ENCODE measurements at places on chromosomes 7 and 10. TPM values are rescaled to one million over a fixed set of nuclear protein-coding genes. Genes with fewer than 3 reads are reported as not detected.

DNA sequence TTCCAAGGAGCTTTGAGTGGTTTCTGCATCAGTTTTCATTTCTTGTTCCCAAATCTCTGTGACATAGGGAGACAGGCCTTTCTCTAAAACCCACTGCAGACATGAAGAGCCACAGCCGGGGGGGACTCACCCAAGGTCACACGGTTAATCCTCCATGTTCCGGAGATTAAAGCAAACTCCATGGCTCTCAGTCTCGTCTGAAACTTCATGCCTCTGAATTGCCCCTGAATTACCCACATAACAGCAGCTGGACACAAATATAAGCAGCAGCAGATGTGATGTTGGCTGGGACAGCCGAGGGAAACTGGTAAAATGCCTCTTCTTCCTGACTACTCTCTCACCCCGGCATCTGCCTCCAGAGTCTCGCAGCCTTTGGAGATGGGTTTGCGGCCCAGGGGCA is 402.2 kb downstream of the DNAJB6 start:
- no peaks in the 10 kb centered on the region for H3K36me3 ChIP-seq
- no peak overlapping the region for H3K4me3 ChIP-seq
- H3K4me1 ChIP-seq = no peaks in the 10 kb centered on the region
- no peak for DNase-seq
- H3K27ac ChIP-seq = no peak overlapping the region

GRCh38 chr7:129969881-129970446 is 17.2 kb upstream of the UBE2H start:
- H3K36me3 ChIP-seq = no peaks in the 10 kb centered on the region
- H3K27me3 ChIP-seq = no peaks in the 10 kb centered on the region
- no peak overlapping the region for H3K4me3 ChIP-seq
- no peaks in the 10 kb centered on the region for H3K4me1 ChIP-seq

DNA sequence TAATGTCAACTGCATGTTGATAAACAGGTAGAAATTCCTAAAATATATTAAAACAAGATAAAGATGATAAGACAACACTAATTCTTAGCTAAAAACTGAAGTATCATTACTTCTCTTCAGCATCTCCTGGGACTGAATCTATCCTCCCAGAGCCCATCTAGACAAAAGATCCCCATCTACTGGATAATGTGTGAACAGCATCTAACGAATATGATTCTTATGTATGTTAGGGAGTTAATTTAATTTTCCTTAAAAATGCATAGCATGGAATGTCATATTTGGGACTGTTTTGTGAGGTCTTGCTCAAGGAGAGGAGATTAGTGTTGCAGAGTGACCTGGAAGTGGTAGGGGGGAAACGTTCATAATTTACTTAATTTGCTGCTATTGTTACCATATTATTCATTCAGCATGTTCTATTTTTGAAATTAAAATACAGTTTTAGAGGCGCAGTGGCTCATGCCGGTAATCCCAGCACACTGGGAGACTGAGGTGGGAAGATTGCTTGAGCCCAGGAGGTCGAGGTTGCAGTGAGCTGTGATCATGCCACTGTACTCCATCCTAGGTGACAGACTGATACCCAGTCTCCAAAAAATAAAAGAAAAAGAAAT is 305.1 kb upstream of the CSTF2T start:
- no peak for DNase-seq
- H3K4me3 ChIP-seq = no peak overlapping the region
- no peaks in the 10 kb centered on the region for H3K4me1 ChIP-seq
- H3K27me3 ChIP-seq = no peaks in the 10 kb centered on the region
- no peak overlapping the region for H3K27ac ChIP-seq

DNA sequence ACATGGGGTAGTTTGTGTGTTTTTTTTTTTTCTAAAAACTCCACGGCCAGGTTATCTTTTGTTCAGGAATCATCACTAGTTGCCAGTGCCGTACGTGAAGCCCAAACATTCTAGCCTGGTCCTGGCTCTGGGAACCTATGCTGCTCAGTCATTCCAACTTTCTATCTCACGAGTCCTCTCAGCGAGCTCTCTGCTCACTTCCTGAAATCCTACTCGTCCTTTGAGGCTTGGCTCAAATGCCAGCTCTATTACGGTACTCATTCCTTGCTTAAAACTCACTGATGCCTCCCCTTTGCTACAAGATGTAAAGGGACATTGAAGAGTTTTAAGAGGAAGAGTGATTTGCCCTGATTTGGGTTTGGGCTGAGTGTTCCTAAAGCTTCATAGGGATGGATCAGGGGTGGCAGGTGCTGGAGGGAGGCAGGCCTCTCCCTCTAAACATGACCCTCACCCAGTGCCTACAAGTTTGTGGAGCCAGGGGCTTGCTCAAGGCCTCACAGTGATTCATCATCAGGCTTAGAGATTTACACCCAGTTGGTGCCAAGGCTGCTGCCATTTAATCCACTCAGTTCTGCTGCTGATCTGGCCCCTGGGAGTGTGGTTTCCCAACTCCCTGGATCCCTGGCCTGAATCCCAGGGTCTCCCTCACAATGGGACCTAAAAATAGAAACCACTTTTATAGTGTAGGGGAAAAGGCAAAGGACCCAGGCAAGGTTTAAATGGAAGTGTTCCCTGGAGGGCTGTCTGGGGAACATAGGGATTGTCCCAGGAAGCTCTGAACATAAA is 46.1 kb upstream of the R3HCC1L start:
- H3K36me3 ChIP-seq = no peaks in the 10 kb centered on the region
- H3K27ac ChIP-seq = no peak overlapping the region
- no peak overlapping the region for H3K4me3 ChIP-seq
- H3K27me3 ChIP-seq = peaks cover 2% of the 10 kb centered on the region
- no peaks in the 10 kb centered on the region for H3K4me1 ChIP-seq
- no peak for DNase-seq

- no peak overlapping the region for H3K27ac ChIP-seq
- no peak for DNase-seq
- peaks cover 10% of the 10 kb centered on the region for H3K4me1 ChIP-seq
- H3K27me3 ChIP-seq = peaks cover 10% of the 10 kb centered on the region
Measured at GRCh38 chr10:73262880-73263555, 10.6 kb upstream of the MRPS16 start.

DNA sequence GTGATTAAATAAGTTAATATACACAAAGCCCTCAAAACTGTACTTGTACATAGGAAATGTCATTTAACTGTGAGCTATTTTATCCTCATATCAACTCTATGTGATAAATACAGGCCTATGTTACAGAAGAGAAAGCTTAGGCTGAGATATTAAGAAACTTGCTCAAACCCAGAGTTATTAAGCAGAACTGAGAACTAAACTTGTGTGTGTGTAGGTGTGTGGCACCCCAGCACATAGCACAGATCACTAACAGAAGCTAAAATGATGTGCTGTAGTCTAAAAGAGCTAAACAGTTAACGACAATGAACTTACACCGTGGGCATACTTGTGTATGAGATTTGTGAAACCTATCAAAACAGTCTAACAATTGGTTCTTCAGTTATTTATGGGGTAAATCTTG is 34.5 kb downstream of the MTPN start:
- H3K4me1 ChIP-seq = peaks cover 20% of the 10 kb centered on the region
- no peaks in the 10 kb centered on the region for H3K27me3 ChIP-seq
- no peak overlapping the region for H3K27ac ChIP-seq
- DNase-seq = no peak
- peaks cover 11% of the 10 kb centered on the region for H3K36me3 ChIP-seq
- no peak overlapping the region for H3K4me3 ChIP-seq

DNA sequence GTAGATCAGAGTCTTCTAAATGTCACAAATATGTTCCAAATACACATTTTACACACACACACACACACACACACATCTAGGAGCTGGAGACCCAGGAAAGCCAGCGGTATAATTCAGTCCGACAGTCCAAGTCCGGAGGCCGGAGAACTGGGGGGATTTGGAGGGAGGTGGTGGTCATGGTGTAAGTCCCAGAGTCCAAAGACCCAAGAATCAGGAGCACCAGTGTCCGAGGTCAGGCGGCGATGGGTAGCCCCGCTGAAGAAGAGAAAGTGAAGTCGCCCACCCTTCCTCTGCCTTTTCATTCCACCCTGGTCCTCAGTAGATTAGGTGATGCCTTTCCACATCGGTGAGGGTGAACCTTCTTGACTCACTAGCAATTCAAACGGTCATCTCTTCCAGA is 154.8 kb downstream of the CAMK1D start:
- H3K27me3 ChIP-seq = peaks cover 12% of the 10 kb centered on the region

- peaks cover 3% of the 10 kb centered on the region for H3K27me3 ChIP-seq
- H3K4me1 ChIP-seq = peaks cover 68% of the 10 kb centered on the region
- peaks cover 3% of the 10 kb centered on the region for H3K36me3 ChIP-seq
- no peak overlapping the region for H3K27ac ChIP-seq
- H3K4me3 ChIP-seq = no peak overlapping the region
Measured at GRCh38 chr7:36602511-36602910, 121.8 kb downstream of the AOAH start.

GRCh38 chr10:4684434-4684833 is 141.6 kb upstream of the AKR1E2 start:
- no peak overlapping the region for H3K27ac ChIP-seq
- no peak for DNase-seq
- H3K36me3 ChIP-seq = no peaks in the 10 kb centered on the region
- peaks cover 20% of the 10 kb centered on the region for H3K4me1 ChIP-seq
- no peak overlapping the region for H3K4me3 ChIP-seq

GRCh38 chr10:71550628-71551027 is 153.9 kb downstream of the CDH23 start:
- H3K4me1 ChIP-seq = no peaks in the 10 kb centered on the region
- H3K4me3 ChIP-seq = no peak overlapping the region
- no peak for DNase-seq
- H3K27me3 ChIP-seq = no peaks in the 10 kb centered on the region

GRCh38 chr7:36216063-36216684 is 63.1 kb downstream of the EEPD1 start:
- H3K4me1 ChIP-seq = no peaks in the 10 kb centered on the region

- H3K27me3 ChIP-seq = peaks cover 2% of the 10 kb centered on the region
- no peak overlapping the region for H3K4me3 ChIP-seq
- no peak overlapping the region for H3K27ac ChIP-seq
Measured at GRCh38 chr7:100415448-100415847, 13.1 kb downstream of the ZCWPW1 start.

DNA sequence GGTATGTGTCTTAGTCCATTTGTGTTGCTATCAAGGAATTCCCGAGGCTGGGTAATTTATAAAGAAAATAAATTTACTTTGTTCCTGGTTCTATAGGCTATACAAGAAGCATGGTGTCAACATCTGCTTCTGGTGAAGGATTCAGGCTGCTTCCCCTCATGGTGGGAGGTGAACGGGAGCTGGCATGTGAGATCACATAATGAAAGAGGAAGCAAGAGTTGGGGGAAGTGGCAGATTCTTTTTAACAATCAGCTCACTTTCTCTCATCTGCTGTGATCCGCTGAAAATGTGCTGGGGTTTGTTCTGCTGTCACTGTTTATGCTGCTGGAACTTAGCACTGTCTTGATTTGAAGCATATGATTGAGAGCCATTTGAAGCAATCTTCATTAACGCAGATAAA is 730.0 kb upstream of the SORCS1 start:
- no peaks in the 10 kb centered on the region for H3K27me3 ChIP-seq
- DNase-seq = no peak
- no peak overlapping the region for H3K27ac ChIP-seq

- no peak overlapping the region for H3K27ac ChIP-seq
- no peak overlapping the region for H3K4me3 ChIP-seq
- H3K36me3 ChIP-seq = no peaks in the 10 kb centered on the region
- H3K4me1 ChIP-seq = no peaks in the 10 kb centered on the region
- no peaks in the 10 kb centered on the region for H3K27me3 ChIP-seq
Measured at GRCh38 chr7:94313926-94314325, 80.8 kb upstream of the COL1A2 start.

DNA sequence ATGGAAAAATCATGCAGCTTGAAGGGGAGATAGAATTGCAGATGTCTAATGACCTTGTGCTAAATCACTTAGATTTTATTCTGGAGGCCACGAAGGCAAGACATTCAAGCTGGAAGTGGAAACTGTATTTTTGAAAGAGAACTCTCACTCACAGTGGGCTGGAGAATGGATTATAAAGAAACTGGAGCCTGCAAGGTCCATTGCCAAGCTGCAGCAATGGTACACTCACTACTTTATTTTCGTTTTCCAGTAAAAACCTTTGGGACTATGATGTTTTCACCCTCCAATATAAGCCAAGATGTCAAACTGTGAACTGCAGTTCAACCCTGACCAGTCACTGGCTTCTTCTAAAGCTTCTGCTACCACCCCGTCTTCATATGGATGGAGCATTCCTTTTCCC is 62.0 kb downstream of the SKIDA1 start:
- DNase-seq = no peak
- no peak overlapping the region for H3K27ac ChIP-seq
- H3K4me3 ChIP-seq = no peak overlapping the region
- H3K36me3 ChIP-seq = no peaks in the 10 kb centered on the region

- H3K36me3 ChIP-seq = peaks cover 7% of the 10 kb centered on the region
- no peak overlapping the region for H3K4me3 ChIP-seq
- peaks cover 5% of the 10 kb centered on the region for H3K4me1 ChIP-seq
- H3K27ac ChIP-seq = no peak overlapping the region
Measured at GRCh38 chr7:882336-883035, 6.1 kb downstream of the GET4 start.

HIBADH gene
- total RNA-seq = 21.2 TPM

Data from activated T-helper 1 cell treated with anti-CD3 and anti-CD28 coated beads, Interleukin-12 subunit alpha, Interleukin-12 subunit beta, Interleukin-2, Interleukin-4 antibody, amounts not matched to agents 30 ng/mL and 10 ng/mL and 1 ng/mL, durations not matched to agents 14 hours and 24 hours and 36 hours (primary cell).